Forelimb muscle (tissue), 1 donor: ENCODE measurements at places on chromosomes 1 and 21. TPM values are rescaled to one million over a fixed set of nuclear protein-coding genes. Genes with fewer than 3 reads are reported as not detected.

Gene VAMP4
- polyA plus RNA-seq = 7.8 TPM

Gene AKT3
- polyA plus RNA-seq = 17.5 TPM

Gene ZNF695
- 0.90 TPM for polyA plus RNA-seq

Gene IVL
- not detected for polyA plus RNA-seq

Gene TMED5
- polyA plus RNA-seq = 26.7 TPM

Gene NEXN
- polyA plus RNA-seq = 288 TPM

Gene CCDC18
- 5.3 TPM for polyA plus RNA-seq

Gene TCEA3
- polyA plus RNA-seq = 366 TPM

Gene GPR161
- 10.8 TPM for polyA plus RNA-seq

Gene DTL
- 7.6 TPM for polyA plus RNA-seq

Gene FOXD2
- 0.20 TPM for polyA plus RNA-seq

Gene RHD
- 1.0 TPM for polyA plus RNA-seq

Gene TCP10L
- polyA plus RNA-seq = 1.3 TPM

Gene PLA2G2A
- 0.57 TPM for polyA plus RNA-seq

Gene AGMAT
- 3.7 TPM for polyA plus RNA-seq

Gene LAD1
- 11.9 TPM for polyA plus RNA-seq

Gene CTSE
- polyA plus RNA-seq = 0.20 TPM

Gene PGBD5
- polyA plus RNA-seq = 13.5 TPM

Gene LAMB3
- polyA plus RNA-seq = 0.70 TPM

Gene ZNF670
- 2.4 TPM for polyA plus RNA-seq

Gene KCNT2
- polyA plus RNA-seq = 6.4 TPM

Gene LRRIQ3
- polyA plus RNA-seq = 0.44 TPM

Gene PDE9A
- 7.8 TPM for polyA plus RNA-seq

Gene OR2L8
- not detected for polyA plus RNA-seq

Gene NCMAP
- 0.04 TPM for polyA plus RNA-seq

Gene CCDC27
- 0.19 TPM for polyA plus RNA-seq

Gene OSCP1
- 6.1 TPM for polyA plus RNA-seq

Gene CLCA1
- polyA plus RNA-seq = not detected

Gene PLPPR4
- 6.9 TPM for polyA plus RNA-seq

Gene CD84
- polyA plus RNA-seq = 1.5 TPM

Gene TGFBR3
- 23.1 TPM for polyA plus RNA-seq

Gene CFAP298
- polyA plus RNA-seq = 24.7 TPM

Gene CD34
- 147 TPM for polyA plus RNA-seq

Gene SUSD4
- polyA plus RNA-seq = 4.6 TPM
